Hematopoietic multipotent progenitor cell treated with erythropoietin and hydrocortisone succinate and interleukin-3 and kit ligand, for 6 days (in vitro differentiated cells): ENCODE measurements at places on chromosomes 13 and 19.

DNA sequence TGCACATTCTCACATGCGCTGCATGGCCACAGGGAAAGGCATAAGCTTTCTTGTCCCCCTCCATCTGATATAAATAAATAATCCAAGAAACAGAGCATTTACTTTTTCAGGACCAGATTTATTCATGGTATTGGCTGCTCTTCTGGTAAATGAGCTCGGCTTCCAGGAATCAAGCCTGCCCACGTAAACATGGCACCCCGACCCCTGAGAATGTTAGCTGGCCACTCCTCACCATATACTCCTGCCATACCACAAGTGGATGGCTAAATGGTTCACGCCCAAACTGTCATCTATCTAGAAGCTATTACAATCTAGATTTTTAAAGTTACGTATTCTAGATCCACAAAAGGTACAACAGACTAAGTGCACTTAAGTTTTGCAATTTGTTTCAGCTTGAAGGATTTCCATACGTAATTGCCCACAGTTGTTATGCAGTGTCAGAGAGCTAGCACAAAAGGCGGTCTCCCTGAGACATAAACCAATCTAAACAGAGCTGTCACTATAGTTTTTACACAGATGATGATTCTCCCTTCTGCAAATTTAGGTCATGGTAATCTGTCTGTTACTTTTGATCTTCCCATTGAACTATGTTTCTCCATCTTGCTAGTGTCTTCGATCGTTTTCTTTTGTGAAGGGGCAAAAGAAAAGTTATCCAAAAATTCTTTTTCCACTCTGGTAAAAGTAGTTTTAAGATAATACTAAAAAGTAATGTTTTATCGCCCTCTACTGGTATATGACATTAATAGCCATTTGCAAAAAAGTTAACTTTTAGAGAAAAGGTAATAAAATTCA lies 16.2 kb upstream of the FOXO1 start:
- DNase-seq = peak; percentile 91

- no peak for DNase-seq
These were observed 712.5 kb downstream of the DIAPH3 start for GRCh38 chr13:59451236-59451635.

DNA sequence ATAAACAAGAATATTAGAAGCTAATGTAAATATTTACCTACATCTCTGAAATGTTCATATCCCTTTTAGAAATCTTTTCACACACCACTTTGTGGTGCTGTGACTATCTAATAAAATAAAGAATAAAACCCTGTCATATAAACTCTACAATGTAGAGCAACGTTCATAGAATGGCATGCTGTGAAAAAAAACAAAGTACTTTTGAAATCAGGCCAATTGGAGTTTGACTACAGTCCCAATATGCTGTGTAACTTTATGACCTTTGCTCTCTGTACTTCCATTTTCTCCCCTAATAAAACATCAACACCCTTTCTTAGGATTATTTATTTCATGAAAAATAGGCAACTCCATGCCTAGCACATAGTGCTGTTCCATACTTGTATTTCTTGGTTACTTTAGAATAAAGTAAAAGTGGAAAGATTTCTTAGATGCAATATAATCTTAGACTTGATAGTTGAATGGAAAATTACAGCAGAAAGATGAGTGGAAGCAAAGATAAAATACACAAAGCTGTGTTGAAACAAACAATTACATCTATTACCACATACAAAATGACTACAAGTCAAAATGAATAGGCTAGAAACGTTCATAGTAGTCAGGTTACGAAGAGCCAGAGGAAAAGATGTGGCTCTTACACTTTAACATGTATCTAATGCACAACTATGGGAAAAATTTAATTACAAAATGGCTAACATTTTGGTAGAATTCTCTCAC lies 613.2 kb upstream of the SLITRK5 start:
- DNase-seq = no peak

- DNase-seq = no peak
These were observed 1.1 kb downstream of the TMEM86B start for GRCh38 chr19:55227241-55228014.

GRCh38 chr13:44165221-44165888 lies 208.3 kb upstream of the SERP2 start:
- DNase-seq = no peak

GRCh38 chr13:20160306-20161274 lies at the start of gene GJA3:
Gene GJA3, minus strand, starts transcription at chr13:20161052. Its CDS starts 17,764 bp downstream, at chr13:20143288.
- DNase-seq = peak; percentile 35

GRCh38 chr19:31378404-31378803 lies 29.2 kb upstream of the TSHZ3 start:
- DNase-seq = no peak

DNA sequence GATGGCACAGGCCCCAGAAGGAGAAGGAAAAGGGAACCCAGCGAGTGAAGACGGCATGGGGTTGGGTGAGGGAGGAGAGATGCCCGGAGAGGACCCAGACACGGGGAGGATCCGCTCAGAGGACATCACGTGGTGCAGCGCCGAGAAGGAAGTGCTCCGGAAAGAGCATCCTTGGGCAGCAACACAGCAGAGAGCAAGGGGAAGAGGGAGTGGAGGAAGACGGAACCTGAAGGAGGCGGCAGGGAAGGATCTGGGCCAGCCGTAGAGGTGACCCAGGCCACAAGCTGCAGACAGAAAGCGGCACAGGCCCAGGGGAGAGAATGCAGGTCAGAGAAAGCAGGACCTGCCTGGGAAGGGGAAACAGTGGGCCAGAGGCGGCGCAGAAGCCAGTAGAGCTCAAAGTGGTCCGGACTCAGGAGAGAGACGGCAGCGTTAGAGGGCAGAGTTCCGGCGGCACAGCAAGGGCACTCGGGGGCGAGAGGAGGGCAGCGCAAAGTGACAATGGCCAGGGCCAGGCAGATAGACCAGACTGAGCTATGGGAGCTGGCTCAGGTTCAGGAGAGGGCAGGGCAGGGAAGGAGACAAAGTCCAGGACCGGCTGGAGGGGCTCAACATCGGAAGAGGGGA lies 1.1 kb downstream of the PPP1R12C start:
- peak; percentile 74 for DNase-seq

GRCh38 chr13:69872321-69873047 lies 235.1 kb upstream of the ATXN8OS start:
- no peak for DNase-seq

- DNase-seq = no peak
These were observed 6.3 kb downstream of the MAP1S start for GRCh38 chr19:17725422-17726078.

DNA sequence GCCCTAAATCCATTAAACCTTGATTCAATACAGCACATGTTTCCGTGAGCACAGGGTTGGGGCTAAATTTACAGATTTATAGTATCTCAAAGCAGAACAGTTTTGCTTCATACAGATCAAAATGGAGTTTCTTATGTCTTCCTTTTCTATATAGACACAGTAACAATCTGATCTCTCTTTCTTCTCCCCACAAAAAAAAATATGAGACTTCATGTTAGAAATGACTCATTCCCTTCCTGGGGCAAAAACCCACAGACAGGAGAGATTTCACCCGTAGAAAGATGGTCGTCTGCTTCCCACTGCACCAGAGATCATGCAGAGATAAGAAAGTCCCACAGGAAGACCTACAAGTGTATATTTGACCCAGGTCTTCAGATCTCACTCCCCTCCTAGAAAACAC lies 7.7 kb upstream of the ZNF611 start:
- no peak for DNase-seq

DNA sequence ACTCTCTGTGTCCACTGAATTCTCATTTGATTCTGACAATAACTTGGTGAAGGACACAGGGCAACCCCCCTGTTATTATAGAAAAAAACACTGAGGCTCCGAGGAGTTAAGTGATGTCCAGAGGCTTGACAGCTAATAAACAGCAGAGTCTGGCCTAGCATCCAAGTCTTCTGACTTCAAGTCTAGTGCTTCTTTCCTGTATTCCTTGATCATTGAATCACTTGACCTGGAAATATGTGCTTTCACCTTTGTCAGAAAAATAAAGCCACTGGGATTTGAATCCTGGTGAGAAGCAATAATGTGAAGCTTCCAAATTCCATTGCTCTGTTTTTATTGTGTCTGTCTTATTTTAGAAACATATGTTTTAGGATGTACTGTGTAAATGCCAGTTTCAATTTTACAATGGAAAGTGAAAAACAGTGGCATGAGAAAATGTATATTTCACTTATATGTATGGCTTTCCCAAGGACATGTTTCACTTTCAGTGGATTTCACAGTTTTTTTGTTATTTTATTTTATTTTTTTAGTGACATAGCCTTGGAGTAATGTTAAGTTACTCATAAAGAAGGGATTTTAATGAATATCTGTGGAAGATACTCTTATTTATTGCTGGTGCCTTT lies 190.2 kb downstream of the GPC6 start:
- no peak for DNase-seq

- DNase-seq = no peak
These were observed 47.7 kb upstream of the USPL1 start for GRCh38 chr13:30569901-30570576.

DNA sequence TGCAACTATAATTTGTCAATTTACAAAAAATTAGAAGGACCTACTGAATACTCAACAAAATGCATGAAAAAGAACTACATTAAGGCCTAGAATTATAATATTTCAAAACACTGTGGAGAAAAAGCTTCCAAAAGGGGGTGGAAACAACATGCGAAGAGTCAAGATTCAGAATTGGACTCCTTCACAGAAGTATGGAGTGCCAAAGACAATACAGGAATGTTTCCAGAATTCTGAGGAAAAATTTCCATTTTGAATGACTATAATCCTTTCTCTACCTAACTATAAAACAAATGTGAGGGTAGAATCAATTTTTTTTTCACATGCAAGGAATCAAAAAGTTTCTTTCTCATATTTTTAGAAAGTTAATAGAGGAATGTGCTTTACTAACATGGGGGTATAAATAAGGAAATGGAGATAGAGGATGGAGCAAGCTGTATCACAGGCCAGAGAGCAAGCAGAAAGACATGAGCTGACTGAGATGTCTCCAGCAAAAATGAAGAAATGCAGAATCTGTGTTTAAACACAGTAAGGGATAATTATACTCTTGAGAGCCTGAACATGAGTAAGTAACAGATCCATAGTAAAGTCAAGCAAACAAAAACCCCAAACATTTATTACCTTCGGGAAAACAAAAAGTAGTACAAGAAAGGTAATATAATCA lies 39.5 kb upstream of the SMAD9 start:
- no peak for DNase-seq

GRCh38 chr19:47581605-47582319 lies 8.8 kb upstream of the ZNF541 start:
- DNase-seq = no peak

- DNase-seq = no peak
These were observed 508.4 kb upstream of the MIR17HG start for GRCh38 chr13:90839061-90839460.

- peak; percentile 29 for DNase-seq
These were observed 807.5 kb upstream of the SLC10A2 start for GRCh38 chr13:103873725-103874124.

DNA sequence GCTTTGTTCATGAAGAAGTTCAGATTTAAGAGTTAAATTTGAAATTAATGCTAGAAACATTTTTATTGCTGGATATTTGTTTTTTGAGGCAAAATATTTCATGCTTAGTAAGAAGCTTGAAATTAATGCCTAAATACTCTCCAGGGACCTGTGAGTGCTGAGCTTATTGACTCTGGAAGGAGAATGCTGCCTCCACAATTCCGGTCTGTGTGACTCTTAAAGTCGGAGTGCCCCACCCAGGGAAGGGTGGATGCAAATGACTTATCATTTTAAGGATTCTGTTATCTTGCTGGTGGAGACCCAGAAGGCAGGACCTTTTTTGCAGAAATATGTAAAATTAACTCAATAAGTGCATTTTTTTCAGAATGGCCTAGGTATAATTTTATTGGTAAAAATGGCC lies 143.8 kb upstream of the RXFP2 start:
- no peak for DNase-seq

GRCh38 chr19:49773663-49774350 lies 7.0 kb downstream of the AP2A1 start:
- DNase-seq = peak; percentile 54

DNA sequence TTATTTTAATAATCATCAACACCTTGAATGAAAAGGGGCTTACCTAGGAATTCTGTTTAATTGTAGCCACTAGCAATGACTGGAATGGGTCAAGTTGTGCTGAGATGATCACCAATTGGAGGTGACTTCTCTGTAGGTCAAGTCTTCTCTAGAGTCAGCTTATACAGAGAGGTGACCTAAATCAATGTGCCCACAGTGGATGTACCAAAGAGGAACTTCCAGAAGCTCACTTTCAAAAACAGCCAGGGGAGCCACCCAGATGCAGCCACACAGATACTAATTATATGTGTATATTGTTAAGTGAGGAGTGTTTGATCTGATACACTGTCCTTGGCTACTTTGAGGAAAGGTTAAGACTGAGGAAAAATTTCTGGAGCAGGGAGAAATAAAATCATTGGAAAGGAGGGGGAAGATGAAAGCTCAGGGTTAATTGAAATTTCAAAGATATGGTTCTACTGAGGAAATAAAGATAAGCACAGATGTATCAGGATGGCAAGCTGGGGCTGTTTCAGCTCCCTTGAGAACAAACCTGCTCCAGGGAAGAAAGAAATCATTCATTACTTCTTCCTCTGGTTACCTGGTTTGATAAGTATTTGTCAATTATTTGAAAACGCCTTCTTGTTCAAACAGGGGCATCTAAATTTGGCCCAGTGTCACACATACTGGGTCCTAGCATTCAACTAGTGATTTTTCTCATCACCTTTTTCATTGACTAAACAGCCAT lies 5.1 kb downstream of the GPR183 start:
- no peak for DNase-seq

- DNase-seq = no peak
These were observed 21.5 kb upstream of the GPR18 start for GRCh38 chr13:99279637-99280036.

DNA sequence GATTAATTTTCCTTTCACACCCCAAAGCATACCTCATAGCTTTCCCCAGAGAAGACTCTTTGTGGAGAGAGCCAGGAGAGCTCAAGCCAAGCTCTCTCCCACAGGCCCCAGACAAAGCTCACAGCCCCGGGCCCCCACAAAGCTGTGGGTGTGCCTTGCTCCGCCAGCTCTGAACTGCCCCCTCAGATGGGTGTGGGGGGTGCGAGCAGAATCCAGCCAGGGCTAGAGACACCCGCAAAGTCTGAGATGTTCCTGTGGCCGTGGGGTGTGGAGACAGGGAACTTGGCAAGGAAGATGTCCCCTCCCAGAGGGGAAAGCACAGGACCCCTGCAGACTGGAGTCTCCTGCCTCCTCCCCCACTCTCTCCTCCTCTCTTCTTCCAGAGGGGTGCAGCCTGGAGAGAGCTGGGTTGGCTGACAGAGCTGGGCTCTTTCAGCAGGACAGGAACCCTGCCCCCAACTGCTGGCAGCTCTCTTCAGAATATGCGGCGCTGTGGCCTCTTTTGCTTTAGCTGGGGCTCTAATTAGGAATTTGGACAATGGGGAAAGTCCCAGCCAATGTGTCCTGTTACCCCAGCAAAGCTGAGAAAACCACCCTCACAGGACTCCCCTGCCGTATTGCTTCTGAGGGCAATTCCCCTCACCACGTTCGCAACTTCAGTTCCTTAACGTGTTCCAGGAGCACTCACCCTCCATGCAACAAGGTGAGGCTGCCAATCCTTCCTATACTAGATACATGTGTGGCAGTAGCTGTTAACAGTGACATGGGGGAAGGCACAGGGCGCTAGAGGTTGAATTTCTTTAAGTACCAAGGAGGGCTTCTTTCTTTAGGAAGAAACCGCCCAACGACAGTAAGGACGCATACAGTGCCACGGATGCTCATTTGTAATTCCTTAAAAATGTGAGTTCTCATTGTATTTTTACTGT lies 170.0 kb downstream of the COL4A1 start:
- DNase-seq = no peak

GRCh38 chr19:16213076-16213475 lies 15.4 kb downstream of the AP1M1 start:
- no peak for DNase-seq

- DNase-seq = no peak
These were observed 358.1 kb downstream of the MYO16 start for GRCh38 chr13:108987517-108987916.

- peak; percentile 71 for DNase-seq
These were observed 43.7 kb upstream of the ADGRE5 start for GRCh38 chr19:14337510-14337909.
